ENCODE measurements at places on chromosomes 2 and 18.

DNA sequence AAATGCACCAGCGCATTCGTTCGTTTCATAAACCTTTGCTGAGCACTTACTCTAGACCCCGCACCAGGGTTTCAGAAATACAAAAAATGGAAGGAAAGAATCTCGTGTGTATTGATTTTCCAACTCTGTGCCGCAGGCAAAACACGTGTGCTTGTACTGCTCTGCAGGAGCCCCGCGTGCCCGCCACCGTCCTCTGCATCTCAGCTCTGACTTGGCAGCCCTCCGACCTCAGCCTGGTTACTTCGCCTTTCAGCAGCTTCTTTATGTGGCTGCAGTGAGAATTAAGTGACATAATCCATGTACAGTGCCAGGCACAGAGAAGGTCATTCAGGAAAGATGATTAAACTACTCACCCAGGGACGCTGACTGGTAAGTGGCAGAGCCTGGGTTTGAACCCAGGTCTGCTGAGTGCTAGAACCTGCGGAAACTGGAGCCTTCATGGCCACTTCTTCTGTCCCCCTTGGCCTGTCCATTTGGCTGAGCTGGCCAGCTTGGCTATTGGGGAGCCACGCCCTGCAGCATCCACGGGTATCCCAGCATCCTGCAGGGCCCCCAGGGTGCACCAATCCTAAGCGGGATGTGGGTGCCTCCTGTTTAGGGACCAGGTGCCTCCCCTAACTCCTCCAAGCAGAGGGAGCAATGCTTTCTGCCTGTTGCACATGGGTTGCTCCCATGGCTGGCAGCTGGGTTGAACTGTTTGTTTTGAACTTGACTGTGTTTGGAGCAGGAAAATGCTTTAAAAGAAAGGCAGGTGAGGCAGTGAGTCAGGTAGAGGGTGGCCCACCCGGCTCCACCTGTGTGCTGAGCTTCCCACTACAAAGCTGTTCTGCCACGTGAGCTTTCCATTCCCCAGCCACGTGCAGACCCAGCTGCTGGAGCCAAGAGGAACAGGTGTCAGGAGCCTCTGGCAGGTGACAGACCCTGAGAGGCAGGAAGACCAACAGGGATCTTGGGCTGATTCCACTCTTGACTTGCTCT, 34.3 kb downstream of the INHBB start:
- DNase-seq, result no peak

DNA sequence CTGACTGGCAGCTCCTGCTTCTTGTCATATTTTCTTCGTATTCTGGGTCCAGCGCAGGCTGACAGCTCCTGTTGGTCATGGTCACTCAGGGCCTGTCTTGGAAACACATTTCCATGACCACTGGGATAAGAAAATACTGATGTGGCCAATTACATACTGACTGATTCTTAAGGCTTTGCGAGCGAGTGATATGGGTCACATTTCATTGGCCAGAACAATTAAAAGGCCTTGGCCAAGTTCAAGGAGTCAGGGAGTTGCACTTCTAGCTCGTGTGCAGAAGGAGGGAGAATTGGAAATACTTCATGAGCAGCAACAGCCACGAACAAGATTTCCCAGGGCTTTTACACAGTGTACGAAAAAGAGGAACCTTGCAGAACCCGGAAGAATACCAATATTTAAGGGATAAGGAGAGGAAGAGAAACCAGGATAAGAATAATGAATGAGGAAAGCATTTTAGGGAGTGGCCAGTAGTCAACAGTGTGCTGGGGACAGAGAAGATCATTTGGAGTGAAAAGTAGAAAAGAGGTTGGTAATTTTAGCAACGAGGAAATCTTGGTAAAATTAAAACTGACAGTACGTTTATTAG, 149.5 kb downstream of the ATP9B start:
- DNase-seq, result no peak

GRCh38 chr2:167492486-167492885, 604.2 kb downstream of the XIRP2 start:
- DNase-seq, result no peak

- DNase-seq, result no peak
These were observed 19.1 kb downstream of the RAMP1 start for GRCh38 chr2:237878321-237879057.

DNA sequence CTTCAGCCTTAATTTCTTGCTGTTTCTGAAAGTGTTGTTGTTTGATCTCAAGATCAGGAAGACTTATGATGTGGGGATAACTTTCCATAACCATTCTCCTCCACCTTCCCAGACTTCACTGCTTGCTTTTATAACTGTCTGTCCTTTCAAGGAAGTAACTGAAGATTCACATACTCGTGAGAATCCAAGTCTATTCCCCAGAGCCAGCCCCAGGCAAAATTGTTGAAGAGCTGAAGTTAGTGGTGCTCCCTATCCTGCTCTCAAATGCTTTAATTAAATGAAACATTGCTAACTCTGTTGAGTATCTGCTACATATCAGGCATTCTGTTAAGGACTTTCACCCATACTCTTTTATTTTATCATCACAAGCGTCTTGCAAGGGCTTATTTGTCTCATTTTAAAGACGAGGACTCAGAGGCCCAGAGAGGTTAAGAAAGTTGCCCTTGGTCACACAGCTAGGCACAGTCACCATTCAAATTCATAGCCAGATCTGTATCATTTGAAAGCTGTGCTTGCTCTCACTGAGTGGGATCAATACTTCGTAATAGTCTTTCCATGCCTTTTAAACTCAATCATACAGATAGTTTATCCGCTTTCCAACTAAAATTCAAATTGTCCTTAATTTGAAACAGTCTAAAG, 189.8 kb upstream of the TCF4 start:
- no peak for DNase-seq

- DNase-seq, result no peak
These were observed 448 bp downstream of the IMPA2 start for GRCh38 chr18:11981543-11982366.

GRCh38 chr18:79952996-79953559, 1.6 kb upstream of the SLC66A2 start:
- no peak for DNase-seq

GRCh38 chr2:176638167-176639015, 369.1 kb downstream of the MTX2 start:
- DNase-seq, result peak; percentile 33

GRCh38 chr2:23494286-23494685, 109.3 kb downstream of the KLHL29 start:
- DNase-seq, result no peak

DNA sequence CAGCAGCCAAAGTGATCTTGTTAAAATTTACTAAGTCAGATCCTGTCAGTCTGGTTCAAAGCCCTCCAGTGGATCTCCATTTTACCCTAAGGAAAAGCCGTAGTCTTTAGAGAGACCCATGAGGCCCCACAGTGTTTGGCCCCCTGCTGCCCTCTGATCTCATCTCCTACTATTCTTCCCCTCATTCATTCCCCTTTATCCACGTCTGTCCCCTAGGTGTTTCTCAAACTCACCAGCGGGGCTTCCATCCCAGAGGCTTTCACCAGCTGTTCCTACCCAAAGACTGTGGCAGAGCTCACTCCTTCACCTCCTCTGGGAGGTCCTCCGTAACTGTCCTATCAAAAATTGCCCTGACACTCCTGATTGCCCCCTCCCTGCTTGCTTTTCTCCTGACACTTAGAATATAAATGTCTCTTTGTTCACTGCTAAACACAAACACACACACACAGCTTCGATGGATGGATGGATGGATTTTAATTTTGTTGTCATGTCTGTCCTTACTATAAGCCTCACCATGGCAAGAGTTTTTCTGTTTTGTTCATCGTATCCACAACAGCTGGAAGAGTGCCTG, 26.1 kb downstream of the LIMS1 start:
- DNase-seq, result no peak
